ENCODE measurements at places on chromosomes 1 and 21.
A peak's percentile ranks its signal among the peaks of the same experiment; 100 is the strongest.

DNA sequence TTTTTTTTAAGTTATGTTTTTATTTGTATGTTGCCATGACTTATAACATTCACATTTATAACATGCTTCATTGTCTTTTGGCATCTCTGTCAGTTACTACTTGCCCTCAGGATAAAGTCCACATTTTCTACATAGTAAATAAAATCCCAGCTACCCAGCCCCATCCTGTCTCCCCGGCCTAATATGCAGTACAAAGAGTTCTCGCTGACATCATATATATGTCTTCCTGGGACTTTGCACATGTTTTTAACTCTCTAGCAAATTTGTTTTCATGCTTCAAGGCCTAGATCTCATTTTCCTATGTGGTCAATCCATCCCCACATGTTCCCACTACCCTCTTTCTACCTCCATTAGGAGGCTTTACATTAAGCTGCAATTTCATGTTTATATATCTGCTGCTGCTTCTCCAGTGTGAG is 33.0 kb upstream of the IVNS1ABP start:
- no peak for DNase-seq

DNA sequence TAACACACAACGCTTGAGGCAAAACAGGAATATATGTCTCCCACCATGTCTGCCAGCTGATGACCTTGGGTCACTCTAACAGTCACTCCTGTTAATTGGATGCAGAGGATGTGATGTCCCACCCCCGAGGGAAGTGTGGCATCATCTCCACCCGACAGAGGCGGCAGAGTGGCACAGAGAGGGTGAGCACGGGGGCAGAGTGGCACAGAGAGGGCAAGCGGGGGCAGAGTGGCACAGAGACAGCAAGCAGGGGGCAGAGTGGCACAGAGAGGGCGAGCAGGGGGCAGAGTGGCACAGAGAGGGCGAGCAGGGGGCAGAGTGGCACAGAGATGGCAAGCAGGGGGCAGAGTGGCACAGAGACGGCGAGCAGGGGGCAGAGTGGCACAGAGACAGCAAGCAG is 44.3 kb downstream of the DISP3 start:
- no peak for DNase-seq

GRCh38 chr1:220879076-220879508 is at the start of gene HLX:
HLX (plus strand) TSS chr1:220879443; CDS start chr1:220879858, 415 bp downstream.
- DNase-seq, result no peak

- peak; percentile 21 for DNase-seq
Measured at GRCh38 chr1:3919706-3920105, 19.6 kb upstream of the C1orf174 start.

- DNase-seq, result no peak
Measured at GRCh38 chr1:20602851-20603450, 14.1 kb downstream of the CDA start.

DNA sequence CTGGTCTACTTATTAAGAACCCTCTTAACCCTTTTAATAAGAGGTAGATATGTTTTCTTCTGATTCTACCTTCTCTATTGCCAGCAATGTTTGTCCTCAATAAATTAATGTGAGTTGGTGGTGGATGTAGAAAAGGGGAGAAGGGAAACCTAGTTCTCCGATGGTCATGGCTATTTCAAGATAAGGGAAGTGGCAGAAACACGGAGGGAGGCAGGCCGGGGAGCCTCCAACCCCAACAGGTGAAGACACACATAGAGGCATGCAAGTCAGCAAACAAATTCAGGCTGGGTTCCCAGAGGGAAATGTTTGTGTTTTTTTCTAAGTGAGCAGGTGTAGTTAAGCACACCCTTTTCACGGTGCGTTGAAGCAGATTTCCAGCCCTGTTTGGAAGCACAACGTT is 31.0 kb upstream of the CLDN14 start:
- DNase-seq, result no peak

GRCh38 chr1:241934201-241934848 is 23.2 kb upstream of the BECN2 start:
- peak; percentile 67 for DNase-seq

DNA sequence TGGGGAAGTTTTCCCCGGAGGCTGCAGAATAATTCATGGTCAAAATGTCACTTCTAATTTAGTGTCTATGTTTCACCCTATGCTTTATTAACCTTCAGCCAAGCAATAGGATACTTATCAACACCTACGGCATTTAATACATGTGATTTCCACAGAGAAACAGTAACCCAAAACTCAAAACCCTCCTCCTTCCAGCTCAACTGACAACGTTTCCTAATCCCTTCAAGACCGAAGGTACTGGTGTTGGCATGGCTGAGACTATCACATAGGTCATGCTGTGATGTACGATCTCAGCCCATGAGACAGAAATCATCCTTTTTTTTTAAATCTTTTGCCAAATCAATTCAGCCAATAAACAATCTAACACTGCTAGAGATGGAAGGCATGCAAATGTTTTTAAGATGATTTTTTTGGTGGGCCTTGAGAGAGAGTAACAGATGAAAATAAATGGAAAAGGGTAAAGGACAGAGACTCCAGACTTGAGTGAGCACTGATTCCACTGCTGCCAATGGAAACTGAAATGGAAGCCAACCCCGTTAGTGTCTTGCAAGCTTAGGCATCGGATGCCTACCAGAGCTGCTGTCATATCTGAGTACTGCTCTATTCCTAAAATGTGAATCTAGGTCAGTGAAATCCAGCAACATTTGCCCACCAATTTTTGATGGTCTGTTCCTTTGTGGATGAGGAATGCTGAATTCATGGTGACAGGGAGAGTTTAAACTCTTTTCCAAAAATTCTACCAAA is 63.4 kb upstream of the BCL10 start:
- DNase-seq, result peak; percentile 61

- peak; percentile 73 for DNase-seq
Measured at GRCh38 chr1:17494114-17494729, 45.3 kb upstream of the ARHGEF10L start.

GRCh38 chr1:42250164-42250563 is 84.9 kb downstream of the FOXJ3 start:
- DNase-seq, result no peak

DNA sequence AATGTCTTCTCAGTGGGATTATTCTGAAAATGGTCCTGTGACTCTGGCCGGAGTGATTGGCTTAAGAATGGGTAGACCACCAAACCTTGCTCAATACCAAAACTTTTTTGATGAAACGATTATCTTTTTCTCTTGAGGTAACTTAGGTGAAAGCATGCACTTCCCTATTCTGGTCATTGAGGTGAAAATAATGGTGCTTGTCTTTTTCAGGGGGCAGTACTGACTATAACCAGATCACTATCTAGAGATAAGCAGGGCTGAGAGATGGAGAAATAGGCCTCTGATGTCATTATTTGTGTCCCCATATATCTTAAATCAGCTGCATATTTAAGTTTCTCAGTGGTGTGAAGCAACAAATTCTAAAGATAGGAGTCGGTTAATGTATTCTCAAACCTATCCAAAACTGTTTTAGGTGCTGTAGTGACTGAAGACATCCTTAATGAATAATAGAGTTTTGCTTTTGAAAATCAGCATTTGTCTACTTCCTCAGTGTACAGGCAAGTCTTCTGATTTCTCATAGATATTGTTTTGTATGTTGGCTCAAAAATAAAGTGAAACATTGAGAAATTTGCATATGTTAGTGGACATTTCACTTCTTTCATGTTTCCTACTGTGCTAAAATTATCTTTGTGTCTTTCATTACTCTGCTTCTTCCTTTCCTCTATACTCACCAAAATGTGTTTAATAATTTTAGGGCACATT is 735.3 kb upstream of the ADGRL4 start:
- no peak for DNase-seq

- DNase-seq, result no peak
Measured at GRCh38 chr21:41616031-41616591, 108.2 kb upstream of the TMPRSS2 start.

GRCh38 chr1:70891051-70891843 is 156.4 kb downstream of the PTGER3 start:
- DNase-seq, result no peak

DNA sequence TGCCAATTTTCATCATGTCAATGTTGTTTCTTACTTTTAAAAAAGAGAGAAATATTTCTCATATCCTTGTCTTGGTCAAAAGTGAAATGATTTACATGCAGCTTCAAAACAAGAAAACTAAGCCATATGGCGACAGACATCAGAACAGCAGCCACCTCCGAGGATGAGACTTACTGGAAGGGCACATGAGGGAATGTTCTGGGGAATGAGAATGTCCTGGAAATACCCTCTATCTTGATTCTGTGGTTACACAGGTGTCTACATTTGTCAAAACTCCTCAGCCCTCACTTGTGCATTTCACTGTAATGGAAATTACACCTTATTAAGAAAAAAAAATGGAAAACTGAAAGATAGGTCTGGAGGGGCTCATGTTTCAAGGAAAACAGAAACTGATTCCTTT is 14.2 kb upstream of the ECE1 start:
- no peak for DNase-seq

GRCh38 chr1:48932366-48932765 is 155.7 kb upstream of the BEND5 start:
- no peak for DNase-seq

DNA sequence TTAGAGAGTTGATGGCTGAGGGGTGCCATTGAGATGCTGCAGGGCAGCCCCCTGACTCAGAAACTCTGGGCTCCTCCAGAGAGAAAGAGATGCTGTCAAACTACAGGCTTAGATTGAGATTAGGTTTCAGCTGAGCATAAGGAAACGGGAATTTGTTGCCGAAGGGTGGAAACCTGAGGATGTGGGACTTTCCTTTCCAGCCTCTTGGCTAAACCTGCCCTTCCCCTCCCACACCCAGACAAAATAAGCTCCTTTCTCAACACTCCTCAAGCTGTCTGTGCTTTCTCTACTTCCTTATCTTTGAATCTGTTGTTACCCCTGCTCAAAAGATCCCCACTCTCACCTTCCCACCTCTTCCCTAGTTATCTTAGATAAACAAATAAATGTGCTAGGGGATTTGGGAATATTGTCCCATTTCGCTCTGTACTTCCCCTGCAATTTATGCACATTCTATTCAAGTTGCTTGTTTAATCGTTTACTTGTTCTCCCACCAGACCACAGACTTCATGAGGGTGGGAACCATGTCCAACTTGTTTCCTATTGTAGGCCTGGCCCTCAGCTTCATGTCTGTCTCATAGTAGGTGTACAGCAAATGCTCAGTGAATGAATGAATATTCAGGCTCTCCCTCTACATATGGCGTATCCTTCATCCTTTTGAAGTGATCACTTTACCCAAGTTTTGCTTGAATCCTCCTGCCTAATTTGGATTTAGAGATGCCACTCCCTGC is 30.6 kb upstream of the MARK1 start:
- no peak for DNase-seq
